ENCODE measurements at places on chromosomes 3 and 15. TPM values are rescaled to one million over a fixed set of nuclear protein-coding genes. Genes with fewer than 3 reads are reported as not detected.

SCAMP5 gene
- total RNA-seq, result 70.7 TPM

RFTN1 gene
- 7.5 TPM for total RNA-seq

EIF4E3 gene
- total RNA-seq, result 19.7 TPM

PLA2G4D gene
- not detected for total RNA-seq

GRAMD2A gene
- total RNA-seq, result 0.94 TPM

NR2E3 gene
- total RNA-seq, result not detected

CORO2B gene
- 52.9 TPM for total RNA-seq

IL5RA gene
- total RNA-seq, result 1.3 TPM

PPP1R14D gene
- total RNA-seq, result not detected

EPHA3 gene
- total RNA-seq, result 208 TPM

Measured in parietal lobe (tissue), 2 donors.